Activated CD4-positive, alpha-beta T cell treated with anti-CD3 and anti-CD28 coated beads for 4 hours (primary cell): ENCODE measurements at places on chromosomes 4 and X.

- no peak for DNase-seq
These were observed 4.8 kb upstream of the HGFAC start for GRCh38 chr4:3436798-3437581.

DNA sequence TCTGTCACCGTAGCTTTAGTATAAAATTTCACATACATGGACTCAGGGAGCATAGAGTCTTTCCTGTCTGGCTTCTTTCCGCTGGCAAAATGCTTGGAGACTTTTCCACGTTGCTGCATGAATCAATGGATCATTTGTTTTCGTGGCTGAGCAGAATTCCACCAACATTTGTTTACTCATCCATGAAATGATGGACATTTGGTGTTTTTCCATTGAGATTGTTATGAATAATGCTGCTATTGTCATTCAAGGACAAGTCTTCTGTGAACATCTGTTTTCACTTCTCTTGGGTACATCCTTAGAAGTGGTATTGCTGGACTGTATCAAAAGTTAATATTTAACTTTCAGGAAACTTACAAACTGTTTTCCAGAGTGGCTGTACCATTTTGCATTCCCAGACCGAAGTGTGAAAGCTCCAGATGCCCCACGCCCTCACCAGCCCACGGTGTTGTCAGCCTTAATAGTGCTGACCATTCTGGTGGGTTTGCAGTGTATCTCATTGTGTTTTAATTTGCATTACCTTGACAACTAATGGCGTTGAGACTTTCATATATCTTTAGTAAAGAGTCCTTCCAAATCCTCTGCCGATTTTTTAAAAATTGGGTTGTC, 5.8 kb upstream of the TMEM271 start:
- DNase-seq, result no peak

DNA sequence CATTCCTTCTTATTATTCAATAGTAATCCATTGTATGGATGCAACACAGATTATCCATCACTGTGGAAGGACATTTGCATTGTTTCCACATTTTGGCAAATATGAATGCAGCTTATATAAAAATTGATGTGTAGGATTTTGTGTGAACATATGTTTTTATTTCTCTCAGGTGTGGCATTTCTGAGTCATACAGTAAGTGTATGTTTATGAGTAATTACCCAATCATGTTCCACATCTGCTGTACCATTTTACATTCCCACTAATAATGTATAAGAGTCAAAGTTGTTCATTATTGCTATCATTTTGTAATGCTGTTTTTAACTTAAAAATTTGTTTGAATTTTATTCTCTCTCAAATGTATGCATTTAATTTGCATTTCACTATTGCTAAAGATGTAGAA, 25.5 kb downstream of the MAGEA4 start:
- DNase-seq, result no peak

- DNase-seq, result no peak
These were observed 4.1 kb upstream of the PDGFC start for GRCh38 chr4:156975686-156976085.
